ENCODE measurements at places on chromosomes 2 and 18. TPM values are rescaled to one million over a fixed set of nuclear protein-coding genes. Genes with fewer than 3 reads are reported as not detected.

Gene TYMS
- 245 TPM for total RNA-seq

Gene TACR1
- not detected for total RNA-seq

Gene DSC2
- 33.4 TPM for total RNA-seq

- DNase-seq: no peak
Observed at GRCh38 chr2:27518113-27518781, 21.6 kb downstream of the GCKR start.

GRCh38 chr2:109537565-109538222, 76.1 kb downstream of the SEPTIN10 start:
- no peak for DNase-seq

- DNase-seq: no peak
Observed at GRCh38 chr2:20361893-20362292, 11.2 kb upstream of the PUM2 start.
